Lung microvascular endothelial cell (primary cell): ENCODE measurements at places on chromosomes 2 and 18. TPM values are rescaled to one million over a fixed set of nuclear protein-coding genes. Genes with fewer than 3 reads are reported as not detected.

The CCDC74A gene
- 3.5 and 5.6 TPM in 2 replicates for total RNA-seq

The TXNDC2 gene
- total RNA-seq = under 0.01 TPM in 1 of 2 replicates, not detected in the other

The LOXL3 gene
- 0.65 and 1.2 TPM in 2 replicates for total RNA-seq

The HOXD4 gene
- total RNA-seq = 1.3 and 4.4 TPM in 2 replicates

The LIMS3 gene
- total RNA-seq = 5.4 and 15.5 TPM in 2 replicates

The LRRFIP1 gene
- total RNA-seq = 89.3 and 96.1 TPM in 2 replicates

The RNU2-63P gene
- total RNA-seq = 70.8 and 139 TPM in 2 replicates

The RAB17 gene
- 10.9 and 12.6 TPM in 2 replicates for total RNA-seq

The STK17B gene
- total RNA-seq = 7.2 and 7.9 TPM in 2 replicates

The IGFBP5 gene
- 0.20 and 5.0 TPM in 2 replicates for total RNA-seq

The CCL20 gene
- total RNA-seq = 0.60 and 2.8 TPM in 2 replicates

The NAT8 gene
- total RNA-seq = not detected in 2 replicates

The HRH4 gene
- total RNA-seq = not detected in 2 replicates

The HOXD3 gene
- total RNA-seq = 6.5 and 15.9 TPM in 2 replicates

The KLHL14 gene
- 0.44 and 1.6 TPM in 2 replicates for total RNA-seq

The SGPP2 gene
- not detected in 2 replicates for total RNA-seq
